ENCODE measurements at places on chromosomes 7 and 10.

DNA sequence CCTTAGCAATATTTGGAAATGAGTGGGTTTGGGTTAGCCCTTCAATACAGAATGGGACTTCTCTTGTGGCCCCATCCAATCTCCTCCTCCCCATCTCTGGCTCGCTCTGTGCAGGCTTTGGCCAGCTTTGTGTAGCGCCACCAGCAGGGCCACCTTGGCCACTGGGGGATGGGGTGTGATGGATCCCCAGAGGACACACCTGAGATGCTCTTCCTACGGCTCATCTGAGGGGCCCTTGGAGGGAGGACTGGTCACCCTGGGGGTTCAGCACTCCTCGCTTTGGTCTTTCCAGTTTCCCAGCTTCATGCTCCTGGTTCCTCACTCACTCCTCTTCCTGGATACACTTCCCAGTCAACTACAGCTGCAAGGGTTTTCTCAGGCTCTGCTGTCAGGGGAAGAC is 15.3 kb upstream of the C10orf90 start:
- no peak for DNase-seq

GRCh38 chr10:42985436-42986316 is 91.2 kb upstream of the RET start:
- no peak for DNase-seq

GRCh38 chr10:91550021-91550420 is 82.8 kb downstream of the PPP1R3C start:
- DNase-seq = no peak

GRCh38 chr10:3172081-3172445 is 519 bp downstream of the PITRM1 start:
- DNase-seq = no peak

- DNase-seq = peak; percentile 74
These were observed 12.5 kb downstream of the PRF1 start for GRCh38 chr10:70589762-70590654.

All from umbilical cord (tissue), 2 donors.